ENCODE measurements at places on chromosomes 1 and 21. TPM values are rescaled to one million over a fixed set of nuclear protein-coding genes. Genes with fewer than 3 reads are reported as not detected.

DNA sequence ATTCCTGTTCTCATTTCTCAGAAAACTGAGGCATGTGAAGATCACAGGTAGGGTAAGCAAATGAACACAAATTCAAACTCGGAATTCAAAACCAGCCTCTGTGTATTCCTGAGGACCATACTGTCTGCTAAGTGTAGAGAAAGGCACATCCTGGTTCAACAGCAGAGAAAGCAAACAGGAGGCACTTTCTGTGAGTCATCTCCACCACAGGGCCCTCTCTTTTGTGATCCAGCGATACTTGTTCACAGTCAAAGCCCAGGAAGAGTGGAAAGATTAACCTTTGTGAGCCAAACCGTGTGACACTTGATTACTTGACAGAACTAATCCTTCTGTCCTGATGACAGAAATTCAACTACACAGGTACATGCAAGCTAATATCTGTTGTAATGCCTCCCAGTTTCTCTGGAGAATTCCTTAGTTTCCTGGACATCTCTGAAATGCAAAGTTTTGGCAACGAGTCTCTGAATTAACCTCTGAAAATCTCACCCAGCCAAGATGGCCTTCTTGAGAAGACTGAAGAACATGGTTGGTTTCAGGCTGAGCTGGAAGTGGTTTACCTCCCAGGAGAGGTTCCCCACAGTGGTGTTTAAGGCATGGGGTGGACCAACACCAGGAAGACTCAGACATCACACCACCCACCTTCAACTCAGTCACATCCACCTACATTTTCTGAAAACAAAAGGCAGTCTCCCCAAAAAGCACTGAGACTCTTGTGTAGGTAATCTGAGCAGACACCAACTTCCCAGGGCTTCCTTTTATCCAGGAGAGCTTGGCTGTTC lies 98.2 kb upstream of the ERG start:
- peak; percentile 29 for DNase-seq

DNA sequence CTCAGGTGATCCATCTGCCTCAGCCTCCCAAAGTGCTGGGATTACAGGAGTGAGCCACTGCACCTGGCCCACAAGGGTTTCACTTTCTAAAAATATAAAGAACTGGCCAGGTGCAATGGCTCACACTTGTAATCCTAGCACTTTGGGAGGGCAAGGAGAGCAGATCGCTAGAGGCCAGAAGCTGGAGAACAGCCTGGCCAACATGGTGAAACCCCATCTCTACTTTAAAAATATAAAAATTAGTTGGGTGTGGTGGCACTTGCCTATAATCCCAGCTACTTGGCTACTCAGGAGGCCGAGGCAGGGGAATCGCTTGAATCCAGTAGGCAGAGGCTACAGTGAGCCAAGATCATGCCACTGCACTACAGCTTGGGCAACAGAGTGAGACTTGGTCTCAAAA lies 25.7 kb downstream of the MRPL39 start:
- DNase-seq = no peak

GRCh38 chr1:240295811-240296210 lies 204.1 kb downstream of the FMN2 start:
- DNase-seq = no peak

DNA sequence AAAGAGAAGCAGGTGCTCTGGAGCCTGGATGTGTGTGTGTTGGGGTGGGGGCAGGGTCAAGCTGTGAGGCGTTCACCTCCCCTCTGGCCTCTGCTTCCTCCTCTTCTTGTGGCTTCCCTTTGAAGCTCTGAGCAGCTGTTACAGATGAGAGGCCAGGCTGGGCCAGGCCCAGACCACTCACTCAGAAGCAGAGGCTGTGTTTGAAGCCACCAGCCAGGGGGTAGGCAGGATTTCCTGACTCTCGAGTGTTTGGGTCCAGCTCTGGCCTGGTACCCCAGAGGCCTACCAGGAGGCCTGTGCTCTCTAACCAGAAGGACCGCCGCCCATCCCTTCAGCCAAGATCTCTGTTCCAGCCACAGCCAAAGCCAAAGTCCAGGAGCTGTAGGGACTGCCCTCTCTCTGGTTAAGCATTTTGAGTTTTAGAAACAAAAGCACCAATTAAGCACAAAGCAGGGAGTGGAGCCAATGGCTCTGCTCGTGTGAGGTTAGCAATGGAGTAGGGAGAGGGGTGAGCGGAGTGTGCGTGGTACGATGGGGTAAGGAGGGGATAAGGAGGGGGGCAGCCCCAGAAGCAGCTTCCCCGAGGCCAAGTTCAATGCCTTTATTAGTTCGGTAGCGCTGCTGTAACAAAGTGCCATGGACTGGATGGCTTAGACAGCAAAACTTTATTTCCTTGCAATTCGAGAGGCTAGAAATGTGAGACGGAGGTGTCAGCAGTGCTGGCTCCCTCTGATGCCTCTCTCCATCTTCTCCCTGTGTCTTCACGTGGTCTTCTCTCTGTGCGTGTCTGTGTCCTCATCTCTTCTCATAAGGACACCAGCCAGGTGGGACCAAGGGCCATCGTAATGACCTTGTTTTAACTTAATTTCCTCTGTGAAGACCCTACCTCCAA lies 20.5 kb downstream of the RCSD1 start:
- peak; percentile 37 for DNase-seq

AGMAT gene
- 2.2 TPM for total RNA-seq

DNA sequence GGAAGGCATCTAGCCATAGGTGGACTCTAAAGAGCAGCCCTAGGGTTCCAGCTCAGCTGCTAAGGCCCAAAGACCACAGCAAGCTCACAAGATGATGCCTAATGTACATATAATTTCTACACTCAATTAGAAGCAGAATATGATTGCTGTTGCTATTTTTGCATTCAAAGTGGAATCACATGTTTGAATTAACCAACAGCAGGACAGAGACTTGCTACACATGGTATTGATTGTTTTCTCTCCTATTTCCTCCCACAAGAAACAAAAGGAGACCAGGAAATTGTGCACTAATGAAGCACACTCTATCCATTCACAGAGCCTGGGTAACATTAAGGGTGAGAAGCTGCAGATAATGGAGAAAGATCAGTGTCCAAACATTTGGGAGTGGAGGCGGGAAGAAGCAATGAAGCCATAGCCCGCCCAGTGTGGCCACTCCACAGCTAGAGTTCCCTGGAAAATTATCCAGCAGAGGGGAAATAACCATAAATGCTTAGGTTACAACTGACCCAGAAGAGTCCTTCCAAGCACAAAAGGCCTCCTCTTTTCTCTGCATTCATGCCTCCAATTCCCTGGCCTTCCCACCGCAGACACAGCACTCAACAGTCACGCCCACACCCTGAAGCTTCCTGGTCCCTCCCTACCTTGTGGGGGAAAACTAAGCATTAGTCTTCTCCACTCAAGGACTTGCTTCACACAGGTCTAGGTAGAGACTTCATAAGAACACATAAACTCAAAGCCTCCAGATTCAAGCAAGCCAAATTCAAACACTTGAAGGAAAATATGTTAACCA lies 7.5 kb downstream of the CNN3 start:
- DNase-seq = no peak

Measured in tongue (tissue), 3 donors.